ENCODE measurements at places on chromosomes 5 and 9.

DNA sequence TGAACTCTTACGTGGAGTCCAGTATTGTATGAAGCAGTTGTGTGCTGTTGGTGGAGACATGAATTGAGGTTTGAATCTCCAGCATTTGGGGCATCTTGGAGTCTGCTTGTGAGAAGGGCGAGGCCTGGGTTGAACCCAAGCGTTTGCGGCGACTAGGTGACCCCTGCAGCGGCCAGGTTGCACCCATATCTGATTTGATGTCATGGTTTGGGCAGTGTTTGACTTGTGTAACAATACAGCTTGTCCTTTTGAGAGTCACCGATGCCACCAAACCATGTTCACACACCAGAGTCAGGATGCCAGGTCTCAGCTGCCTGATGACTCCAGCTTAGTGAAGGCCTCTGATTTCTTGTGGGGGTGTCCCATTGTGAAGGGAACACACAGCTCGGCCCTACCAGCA lies 2.1 kb downstream of the TRAF2 start:
- DNase-seq = no peak

DNA sequence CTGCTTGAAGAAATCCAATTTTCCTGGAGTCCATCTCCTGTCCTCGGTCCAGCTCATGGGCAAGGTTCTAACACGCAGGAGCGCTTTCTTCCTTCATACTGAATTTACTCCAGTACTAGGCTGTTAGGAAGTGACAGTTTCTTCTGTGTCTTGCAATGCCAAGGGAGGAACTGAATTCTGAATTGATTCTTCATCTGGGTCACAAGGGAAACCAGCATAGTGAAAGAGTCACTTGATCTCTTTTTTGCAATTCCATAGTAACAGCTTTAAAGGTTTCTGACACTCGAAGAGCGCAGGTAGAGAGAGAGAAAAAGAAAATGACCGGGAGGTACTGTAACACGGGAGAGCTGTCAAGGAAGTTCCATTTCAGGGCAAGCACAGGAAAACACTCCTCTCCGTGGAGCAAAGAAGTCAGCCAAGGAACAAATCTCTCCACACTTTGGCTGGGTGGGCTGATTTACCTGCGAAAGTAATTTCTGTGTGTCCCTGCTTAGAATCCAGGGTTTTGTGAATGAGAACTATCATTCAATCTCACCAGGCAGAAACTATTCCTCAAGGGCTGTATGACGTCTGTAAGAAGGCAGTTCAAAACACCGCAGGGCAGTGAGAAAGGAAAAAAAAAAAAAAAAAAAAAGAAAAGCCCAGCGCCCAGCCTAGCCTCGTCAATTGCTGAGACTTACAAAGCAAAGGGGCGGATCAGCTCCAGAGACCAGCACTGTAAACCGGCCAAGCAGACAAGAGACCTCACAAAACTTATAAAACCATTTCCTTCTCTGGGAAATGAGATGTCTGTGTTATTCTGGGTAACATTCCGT lies 617.8 kb downstream of the PDE4D start:
- DNase-seq = no peak

GRCh38 chr5:176806137-176806536 lies 4.2 kb upstream of the UNC5A start:
- no peak for DNase-seq

DNA sequence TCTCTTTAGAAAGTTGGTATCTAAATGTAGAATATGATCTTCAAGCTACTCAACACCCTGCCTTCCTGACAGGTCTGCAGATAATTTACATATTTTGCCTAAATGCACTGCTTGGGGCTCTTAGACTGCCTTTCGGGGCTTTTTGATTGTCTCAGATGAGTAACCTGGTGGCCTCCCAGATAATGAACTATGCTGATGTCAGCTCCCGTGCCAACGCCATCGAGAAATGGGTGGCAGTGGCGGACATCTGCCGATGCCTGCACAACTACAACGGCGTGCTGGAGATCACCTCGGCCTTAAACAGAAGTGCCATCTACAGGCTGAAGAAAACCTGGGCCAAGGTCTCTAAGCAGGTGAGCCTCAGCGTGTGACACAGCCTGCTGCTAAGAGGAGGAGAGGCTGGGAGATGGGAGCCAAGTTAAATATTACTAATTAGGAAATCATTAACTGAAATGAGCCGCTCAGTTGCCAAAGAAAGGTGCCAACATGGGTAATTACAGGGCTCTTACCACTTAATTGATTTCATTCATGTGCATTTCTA lies 20.8 kb upstream of the CKMT2 start:
- DNase-seq = no peak

DNA sequence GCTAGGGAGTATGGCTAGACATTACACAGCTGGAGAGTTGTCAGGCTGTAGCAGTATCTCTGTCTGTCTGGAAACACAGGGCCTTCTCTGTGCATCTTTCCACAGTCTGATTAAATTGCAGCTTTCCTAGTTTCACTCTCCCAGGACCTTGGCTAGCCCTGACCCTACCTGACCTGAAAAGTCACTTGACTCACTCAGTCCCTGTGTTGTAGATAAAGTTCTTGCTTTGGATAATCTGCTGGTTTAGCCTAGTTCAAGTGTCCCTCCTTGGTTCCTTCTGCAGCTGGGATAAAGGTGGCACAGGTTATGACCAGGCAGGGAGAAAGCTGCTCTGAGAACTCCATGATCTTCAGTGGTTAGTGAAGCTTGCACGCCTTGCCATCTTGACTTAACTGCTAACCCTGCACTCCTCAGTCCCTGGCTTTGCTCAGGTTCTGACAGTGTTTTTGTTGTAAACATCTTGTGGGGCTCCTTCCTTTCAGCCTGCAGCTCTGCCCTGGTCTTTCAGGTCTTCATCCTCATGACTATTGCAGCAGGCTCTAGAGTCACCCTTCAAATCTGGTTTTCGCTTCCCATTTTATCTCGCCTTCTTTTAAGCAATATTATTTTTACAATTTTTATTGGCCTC lies 101.0 kb downstream of the PIP5K1B start:
- no peak for DNase-seq

DNA sequence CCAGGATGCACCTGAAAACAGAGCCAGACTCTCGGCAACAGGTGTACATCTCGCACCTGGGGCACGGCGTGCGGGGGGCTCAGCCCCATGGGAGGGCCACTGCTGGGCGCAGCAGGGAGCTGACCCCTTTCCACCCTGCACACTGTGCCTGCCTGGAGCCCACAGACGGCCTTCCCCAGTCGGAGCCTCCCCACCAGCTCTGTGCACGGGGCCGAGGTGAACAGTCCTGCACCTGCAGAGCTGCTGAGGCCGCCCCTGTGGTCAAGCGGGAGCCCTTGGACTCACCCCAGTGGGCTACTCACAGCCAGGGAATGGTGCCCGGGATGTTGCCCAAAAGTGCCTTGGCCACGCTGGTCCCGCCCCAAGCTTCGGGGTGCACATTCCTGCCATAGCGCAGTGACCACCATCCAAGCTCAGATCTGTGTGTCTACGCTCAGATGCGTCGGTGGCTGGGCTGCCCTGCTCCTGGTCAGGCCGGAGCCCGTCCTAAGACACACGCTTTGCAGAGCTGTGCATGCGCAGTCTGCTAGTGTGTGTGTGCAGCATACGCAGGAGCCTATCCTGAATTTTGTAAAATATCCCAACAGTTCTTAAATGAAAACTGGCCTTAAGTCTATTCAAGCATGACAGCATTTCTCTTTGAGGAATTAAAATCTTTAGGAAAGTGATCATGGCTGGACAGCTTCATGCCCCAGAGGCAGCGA lies 8.4 kb upstream of the EXOC3 start:
- DNase-seq = no peak

- DNase-seq = no peak
These were observed 53.3 kb upstream of the AGXT2 start for GRCh38 chr5:35101016-35101415.

- peak; percentile 79 for DNase-seq
These were observed at the start of gene PIP5K1B for GRCh38 chr9:68704814-68705530. TSS of gene PIP5K1B (plus strand) at chr9:68705240. CDS start at chr9:68822615, 117,375 bp downstream.

DNA sequence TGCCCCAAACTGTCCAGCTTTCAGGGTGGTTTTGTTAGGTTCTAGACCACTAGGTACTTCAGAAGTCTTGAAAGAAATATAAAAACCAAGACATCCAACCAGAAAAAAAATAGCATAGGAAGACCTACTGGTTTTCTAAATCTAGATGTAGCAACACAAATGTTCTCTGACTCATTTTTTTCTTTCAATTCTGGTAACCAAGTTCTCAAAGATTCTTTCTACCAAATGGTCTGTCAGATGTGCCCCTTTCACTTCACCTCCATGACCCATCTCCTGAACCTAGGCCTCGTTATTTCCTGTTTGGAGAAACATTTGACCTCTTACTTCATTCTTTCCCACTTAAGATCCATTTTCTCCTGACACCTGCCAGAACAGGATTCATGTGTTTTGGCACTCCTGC lies 355.3 kb downstream of the KIAA0825 start:
- no peak for DNase-seq

GRCh38 chr9:130414910-130415746 lies 29.6 kb upstream of the ASS1 start:
- DNase-seq = no peak

DNA sequence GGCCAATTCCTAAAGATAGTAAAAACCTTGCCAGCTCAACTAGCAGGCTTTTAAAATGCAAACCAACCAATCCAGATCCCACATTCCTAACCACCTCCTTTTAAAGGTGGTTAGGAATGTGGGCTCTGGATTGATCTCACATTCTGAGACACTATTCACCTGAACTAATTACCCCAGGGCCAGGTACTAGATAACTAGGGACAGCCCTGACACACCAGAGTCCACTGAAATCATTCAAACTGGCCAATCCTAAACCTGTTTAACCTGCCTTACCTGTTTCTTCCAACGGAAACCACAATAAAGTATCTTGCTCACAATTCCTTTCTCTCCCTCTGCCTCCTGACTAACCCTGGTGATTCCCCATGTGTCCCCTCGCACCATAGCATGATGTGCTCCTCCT lies 168.3 kb upstream of the DMAC1 start:
- no peak for DNase-seq

DNA sequence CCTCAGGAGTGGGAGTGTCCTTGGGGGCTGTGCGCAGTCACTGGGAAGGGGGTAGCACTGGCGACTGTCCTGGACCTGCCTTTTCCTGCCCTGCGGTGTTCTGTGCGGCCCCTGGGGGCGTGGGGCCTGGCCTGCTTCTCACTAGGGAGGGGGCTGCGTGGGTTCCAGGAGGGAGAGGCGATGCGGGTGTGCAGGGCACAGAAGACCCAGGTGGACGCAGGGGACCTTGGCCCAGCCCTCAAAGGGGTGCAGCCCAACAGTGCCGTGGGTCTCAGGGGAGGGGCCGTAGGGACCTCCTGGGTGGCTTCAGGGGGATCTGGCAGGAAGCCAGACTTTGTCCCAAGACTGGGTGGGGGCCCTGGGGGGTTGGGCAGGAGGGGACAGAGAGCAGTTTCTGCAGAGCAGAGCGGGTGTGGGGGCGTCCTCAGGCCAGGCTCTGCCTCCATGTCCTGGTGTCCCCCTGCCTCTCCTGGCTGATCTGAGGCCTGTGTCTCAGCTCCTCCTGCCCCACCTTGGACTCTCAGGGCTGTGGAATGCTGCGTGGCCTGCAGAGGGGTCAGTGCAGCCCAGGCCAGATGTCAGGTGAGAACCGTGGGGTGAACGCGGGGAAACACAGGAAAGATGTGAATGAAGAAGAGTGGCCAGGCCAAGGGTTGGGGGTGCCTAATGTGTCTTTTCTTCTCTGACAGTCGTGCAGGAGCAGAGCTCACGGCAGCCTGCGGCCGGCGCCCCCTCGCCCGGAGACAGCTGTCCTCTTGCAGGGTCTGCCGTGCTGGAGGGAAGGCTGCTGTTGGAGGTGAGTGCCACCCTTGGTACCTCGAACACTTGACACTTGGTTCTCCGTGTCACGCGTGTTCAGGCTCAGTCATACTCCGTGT lies 54.6 kb downstream of the AHRR start:
- peak; percentile 64 for DNase-seq

DNA sequence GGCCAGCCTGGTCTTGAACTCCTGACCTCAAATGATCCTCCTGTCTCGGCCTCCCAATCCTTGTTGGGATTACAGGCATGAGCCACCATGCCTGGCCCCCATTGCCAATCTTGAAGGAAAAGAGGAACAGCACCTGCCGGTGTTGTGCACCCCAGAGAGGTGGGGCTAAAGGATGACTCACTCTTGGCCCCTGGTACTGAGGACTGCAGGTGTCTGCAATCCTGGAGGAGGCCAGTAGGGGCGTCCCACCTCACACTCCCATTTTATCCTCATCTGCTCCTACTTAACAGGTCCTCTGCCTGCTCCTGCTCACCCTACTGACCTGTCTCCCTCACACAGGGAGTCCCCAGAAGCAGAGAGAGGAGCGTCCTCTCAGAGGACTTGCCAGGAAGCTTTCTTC lies 390.4 kb downstream of the ARHGEF28 start:
- no peak for DNase-seq

DNA sequence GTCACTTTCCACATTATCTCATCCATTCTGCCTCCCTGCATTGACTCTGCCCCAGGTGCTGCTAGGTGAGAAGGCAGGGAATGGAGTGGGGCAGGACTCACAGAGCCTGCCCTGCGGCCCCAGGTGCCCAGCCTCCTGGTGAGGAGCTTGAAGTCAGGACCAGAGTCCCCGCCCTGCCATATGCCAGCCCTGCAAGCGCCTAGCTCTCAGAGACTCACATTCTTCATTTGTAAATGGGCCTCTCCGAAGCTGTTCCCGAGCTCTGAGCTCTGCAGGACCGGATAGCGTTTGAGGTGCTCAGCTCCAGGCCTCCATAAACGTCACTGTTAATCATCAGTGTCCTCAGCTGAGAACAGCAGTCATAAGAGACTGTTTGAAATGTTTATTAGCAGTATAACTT lies 75.1 kb upstream of the STXBP1 start:
- DNase-seq = no peak

Data from coronary artery (tissue), 2 donors.